Stimulated activated naive B cell treated with anti-CD40 and anti-IgM and Interleukin-4, amounts not matched to agents 10 μg/mL and 1 μg/mL and 100 μg/mL, for 72 hours (primary cell): ENCODE measurements at places on chromosomes 2 and 18.

DNA sequence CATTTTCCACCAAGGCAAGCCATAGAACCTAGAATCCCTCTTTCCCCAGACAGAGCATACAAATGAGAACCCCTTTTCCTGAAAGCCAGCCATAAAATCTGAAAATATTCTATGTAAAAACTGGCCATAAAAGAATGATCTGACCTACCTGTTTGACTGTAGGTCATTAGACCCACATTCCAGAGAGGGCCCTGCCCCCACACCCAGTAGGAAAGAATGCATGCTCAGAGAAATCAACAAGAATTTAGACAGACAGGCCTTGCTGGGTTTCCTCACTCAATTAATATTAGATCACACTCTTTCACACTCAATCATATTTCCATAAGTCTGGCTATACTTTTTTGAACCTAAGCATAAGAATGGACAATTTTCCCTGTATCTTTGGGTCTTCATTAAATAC lies 929.5 kb downstream of the ERBB4 start:
- no peak for DNase-seq

DNA sequence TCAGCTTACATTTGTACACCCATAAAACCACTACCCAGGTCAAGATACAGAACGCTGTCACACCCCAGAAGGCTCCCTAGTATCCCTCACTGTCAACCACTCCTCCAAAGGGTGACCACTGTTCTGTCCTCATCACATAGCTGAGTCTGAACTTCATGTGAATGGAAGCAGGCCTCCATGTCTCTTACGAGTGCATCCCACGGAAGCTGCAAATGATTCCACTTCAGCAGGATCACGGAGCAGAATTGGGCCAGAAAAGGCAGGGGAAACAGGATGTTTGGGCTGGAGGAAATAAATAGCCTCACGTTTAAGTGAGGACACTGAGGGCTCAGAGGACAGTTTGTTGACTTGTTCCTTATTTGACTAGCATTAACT lies 38.4 kb downstream of the LBH start:
- DNase-seq = no peak

DNA sequence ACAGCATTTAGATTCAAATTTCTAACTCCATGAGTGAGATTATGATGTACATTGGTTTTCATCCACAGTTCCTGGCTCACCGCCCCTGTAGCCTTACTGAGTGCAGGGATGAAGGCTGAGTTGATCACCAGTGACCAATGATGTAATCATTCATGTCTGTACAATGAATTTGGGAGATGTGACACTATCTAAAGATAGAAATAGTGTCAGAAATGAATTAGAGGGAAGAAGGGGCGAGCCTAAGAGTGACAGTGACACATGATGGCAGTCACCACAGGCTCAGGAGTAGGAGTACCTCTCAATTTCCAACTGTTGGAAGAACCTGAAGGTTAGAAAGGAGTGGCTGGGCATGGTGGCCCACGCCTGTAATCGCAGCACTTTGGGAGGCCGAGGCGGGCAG lies 3.2 kb downstream of the METTL4 start:
- DNase-seq = no peak

DNA sequence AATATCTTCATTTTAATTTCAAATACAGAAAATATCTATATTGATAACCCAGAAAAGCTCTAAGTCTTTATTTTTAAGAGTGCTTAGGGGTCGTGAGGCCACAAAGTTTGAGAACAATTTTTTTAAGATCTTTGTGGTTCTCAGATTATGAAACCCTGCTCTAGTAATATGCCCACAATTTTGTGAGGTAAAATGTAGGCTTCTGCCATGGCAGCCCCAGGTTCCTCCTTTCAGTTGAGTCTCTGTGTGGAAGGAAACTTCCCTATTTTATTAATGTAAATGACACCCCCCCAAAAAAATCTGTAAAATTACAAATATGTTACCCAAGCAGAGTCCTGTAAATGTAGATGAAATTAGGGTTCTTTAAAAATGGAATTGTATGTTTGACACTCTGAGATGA lies 600.5 kb downstream of the SATB2 start:
- DNase-seq = no peak

DNA sequence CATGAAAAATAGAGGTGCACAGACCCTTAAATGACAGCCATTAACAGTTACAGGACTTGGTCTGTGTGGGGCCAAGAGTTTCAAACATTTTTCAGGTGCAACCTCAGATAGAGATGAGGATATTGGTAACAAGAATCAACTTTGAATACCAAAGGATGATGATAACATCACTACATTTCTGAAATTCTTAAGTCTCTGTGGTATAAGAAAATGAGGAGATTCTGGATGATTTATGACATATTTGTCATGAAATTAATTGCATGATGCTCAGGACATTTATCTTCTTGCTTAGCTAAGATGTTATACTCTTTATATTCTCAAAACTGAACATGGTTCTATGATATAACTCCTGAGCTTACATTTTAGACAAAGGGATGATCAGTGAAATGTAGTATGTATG lies 471.8 kb upstream of the CWC22 start:
- DNase-seq = no peak

DNA sequence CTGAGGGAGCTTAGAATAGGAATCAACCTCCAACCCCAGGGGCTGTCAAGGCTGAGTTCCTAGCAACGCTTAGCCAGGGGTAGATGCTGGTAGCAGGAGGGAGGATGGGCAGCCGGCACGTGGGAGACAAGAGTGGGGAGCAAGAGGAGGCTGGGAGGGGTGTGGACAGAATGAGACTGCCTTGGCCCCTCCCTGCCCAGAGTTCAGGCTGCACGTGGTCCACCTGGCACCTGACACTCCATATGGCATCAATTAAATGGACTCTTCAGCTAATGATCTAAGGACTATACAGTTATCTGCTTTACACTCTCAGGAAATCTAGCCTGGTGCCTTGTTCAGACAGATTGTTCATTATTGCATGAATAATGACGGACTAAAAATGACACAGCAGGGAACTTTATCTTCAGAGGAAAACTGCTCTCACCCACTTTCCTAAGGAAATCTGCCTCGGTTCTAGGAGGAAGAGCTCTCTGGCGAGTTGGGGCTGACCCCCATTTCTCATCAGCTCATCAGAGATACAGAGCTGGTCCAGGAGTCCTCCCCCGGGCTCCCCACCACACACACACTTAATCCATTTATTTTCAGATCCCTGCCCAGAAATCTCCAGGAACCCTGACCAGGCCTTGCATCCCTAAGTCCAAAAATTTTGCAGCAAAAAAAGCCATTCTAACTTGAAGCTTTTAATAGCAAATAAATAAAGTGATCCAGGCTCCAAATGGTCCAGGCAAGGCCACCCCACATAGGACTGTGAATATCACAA lies 102.1 kb upstream of the CDC42EP3 start:
- no peak for DNase-seq

GRCh38 chr2:180405520-180405919 lies 398.4 kb upstream of the CWC22 start:
- no peak for DNase-seq

DNA sequence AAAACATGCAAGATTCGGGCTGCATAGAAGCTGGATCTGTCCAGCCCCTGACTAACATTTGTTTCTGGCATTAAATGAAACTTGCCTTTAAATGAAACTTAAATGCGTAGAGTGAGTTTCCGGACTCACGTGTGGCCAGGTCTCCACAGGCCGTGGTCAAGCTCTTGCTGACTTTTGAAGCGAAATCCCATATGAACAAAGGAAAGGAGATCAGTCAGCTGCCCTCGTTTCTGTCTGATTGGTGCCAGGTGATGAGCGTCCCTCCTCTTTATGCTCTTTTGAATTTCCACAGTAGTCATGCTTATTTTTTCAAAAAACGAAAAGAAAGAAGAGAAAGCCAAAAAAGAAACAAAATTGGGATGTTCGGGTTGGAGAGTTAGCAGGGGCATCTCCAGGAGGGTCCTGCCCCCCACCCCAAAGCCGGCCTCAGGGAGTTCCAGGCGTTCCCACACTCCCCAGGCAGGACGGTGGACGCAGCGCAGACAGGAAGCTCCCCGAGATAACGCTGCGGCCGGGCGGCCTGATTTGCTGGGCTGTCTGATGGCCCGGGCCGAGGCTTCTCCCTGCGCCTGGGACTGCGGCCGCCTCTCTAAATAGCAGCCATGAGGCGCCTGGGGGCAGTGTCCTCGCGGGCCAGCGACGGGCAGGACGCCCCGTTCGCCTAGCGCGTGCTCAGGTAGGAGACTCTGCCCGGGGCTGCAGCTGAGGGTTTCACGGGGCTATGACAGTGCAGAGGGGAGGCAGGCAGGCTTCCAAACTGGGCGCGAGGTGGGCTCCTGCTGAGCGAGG lies at the start of gene COLEC11:
Gene COLEC11 (plus strand): TSS at position 620 of the 789 bp plus-strand sequence. CDS start 9,229 bp downstream, outside the sequence.
- no peak for DNase-seq
